Fibroblast of gingiva (primary cell): ENCODE measurements at places on chromosomes 4 and X.

GRCh38 chrX:150465881-150466775, 102.3 kb upstream of the MTM1 start:
- DNase-seq, result peak; percentile 10

DNA sequence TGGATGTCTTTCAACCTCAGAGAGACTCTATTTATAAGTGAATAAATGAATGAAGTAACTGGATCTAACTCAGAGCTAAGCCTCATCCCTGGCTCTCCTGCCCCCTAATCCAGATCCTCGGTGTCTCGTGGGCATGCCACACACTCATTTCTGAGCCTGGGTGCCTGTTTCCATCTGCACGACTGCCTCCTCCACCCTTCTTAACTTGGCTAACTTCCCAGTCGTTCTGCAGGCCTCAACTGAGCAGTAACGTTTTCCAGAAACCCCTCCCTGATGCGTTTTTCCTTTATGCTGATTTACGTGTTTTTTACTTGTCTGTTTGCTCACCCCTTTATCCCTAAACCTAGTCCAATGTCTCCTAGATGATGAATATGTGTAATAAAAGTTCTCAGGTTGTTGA, 186.9 kb upstream of the HS3ST1 start:
- DNase-seq, result no peak

GRCh38 chr4:123583043-123583442, 186.4 kb downstream of the SPRY1 start:
- DNase-seq, result no peak

DNA sequence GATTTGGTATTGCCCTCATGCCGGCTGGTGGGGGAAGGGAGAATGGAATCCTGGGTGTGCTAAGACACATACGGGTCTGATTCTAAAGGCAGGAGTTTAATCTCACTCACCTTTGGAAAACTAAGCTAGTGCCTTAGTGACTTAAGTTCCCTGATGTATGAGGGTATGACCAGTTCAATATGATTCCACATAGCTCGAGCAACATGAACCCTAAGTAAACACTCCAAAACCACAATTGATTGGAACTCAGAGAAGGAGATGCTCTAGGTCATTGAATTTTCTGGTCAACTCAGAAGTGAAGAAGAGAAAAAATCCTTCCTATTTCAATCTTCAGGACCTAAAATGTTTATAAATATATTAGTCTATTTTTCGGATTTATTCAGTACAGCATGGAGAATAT, 420.1 kb upstream of the INTU start:
- peak; percentile 45 for DNase-seq

- no peak for DNase-seq
Observed at GRCh38 chrX:11768039-11768438, 10.0 kb downstream of the MSL3 start.

DNA sequence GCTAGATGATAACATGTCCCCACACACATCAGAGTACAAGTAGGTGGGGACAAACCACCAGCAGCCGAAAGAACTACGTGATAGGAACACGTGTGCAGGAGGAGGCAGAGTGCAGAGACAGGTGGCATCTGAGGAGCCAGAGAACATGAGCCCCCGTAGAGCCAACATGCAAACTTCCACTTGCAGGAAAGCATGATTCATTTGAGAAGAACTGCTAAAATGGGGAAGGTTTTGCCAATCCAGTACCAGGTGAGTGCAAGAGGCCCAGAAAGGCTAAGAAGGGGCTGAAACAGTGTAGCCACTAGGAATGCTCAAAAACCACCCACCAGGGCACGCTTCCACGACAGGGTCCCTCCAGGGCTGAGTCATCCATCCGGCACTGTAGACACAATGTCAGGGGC, 149.8 kb upstream of the TENM3 start:
- DNase-seq, result no peak

DNA sequence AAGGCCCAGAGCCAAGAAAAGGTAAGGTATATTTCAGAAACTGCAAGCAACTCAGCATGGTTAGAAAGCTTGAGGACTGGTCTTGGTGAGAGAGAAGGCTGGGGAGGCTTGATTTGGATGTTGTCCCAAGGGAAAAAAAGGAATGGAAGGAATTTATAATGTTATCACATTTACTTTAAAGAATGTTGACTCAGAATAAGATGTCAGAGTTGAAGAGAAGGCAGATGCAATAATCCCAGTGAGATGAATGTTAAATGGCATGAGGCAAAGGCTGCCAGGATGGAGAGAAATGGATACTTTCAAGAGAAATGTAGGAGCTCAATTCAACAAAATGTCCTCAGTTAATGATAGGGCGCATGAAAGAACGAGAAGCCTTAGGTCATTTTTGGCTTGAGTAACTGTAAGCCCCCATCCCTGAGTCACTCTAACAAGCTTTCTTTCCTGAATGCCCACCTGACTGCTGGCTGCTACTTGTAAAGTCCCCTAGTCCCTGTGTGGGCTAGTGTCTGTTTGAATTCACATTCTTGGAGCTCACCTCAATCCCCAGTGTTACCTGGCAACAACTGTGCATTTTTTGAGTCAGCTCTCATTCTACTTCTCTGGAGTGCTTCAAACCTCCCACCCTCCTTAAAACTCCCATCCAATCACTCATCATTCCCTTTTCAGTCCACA, 103.0 kb upstream of the TAPT1 start:
- DNase-seq, result no peak

DNA sequence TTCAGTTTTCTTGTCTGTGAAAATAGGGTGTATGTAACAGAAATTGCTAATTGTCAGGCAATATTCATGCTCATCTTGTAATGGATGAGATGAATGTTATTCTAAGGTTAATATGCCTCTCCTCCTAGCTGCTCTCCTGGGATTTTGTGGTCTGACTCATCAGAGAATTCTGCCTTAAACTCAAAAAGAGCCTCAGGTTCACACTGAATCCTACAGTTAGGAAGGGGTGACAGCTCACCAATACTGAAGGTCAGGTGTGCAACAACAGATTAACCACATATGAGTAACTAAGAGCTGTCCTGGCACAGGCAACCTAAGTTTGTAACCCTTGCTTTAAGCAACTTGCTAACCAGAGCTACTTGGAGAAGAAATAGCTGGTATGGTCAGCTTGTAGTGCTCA, 197.7 kb downstream of the SPATA18 start:
- DNase-seq, result no peak

DNA sequence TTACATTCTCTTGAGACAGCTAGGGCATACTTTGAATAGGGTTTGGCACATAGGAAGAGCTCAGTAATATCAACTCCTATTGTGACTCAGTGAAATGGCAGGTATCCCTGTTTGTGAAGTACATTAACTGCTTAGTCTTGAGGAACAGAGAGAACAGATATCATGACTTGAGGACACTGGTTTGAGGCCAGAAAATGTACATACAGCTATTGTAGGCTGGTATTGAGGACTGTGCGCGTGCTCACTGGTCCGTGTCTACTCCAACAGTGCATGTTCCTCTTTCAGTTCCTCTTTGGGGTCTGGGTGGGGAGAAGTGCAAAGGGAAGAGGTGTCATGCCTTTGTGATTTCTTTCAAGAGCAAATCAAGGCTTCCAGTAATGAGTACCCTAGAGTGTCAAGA, 34.6 kb upstream of the TBC1D9 start:
- no peak for DNase-seq

DNA sequence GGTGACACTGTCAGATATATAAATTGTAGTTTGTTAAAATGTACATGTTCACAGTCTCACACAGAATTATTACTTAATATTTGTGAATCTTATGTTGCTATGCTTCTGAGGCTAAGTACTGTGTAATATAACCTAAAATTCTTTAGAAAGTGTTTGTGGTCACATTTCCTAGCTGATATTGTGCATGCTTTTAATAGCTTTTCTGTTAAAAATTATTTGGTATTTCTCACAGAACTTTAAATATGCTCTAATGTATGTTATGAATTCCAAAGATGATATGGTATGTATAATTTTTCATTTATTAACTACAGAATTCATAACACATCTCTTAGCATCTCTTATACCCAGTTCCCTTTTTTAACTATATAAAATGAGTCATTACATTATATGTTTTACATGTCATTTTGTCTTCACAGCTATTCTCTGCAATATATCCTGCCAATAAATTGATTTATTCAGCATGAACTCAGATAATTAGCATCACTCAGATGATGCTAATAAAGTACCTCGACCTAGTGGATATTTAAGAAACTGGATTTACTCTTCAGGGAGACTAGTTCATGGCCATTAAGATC, 9.3 kb downstream of the PTPN13 start:
- no peak for DNase-seq

- no peak for DNase-seq
Observed at GRCh38 chr4:164639001-164639400, 114.9 kb upstream of the SMIM31 start.

GRCh38 chrX:79080141-79080540, 64.3 kb upstream of the GPR174 start:
- DNase-seq, result peak; percentile 30

DNA sequence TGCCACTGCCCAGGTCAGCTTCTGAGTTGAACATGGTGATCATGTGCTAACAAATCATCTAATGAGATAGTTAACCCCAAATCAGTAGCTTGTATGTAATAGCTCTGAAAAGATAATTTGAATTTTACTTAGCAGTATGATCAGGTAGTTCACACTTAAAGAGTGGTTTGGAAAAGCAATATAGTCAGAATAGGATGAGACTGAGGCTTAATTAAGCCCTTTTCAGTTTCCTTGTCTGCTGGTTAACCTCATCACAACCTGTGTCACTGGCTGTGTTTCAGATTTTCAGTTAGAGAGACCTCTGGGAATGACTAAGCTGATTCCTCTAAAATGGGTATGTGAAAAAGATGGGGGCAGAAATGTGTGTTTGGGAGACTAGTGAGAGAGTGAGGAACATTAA, 38.1 kb downstream of the GPR174 start:
- no peak for DNase-seq

- DNase-seq, result peak; percentile 17
Observed at GRCh38 chr4:138062929-138063328, 179.2 kb downstream of the SLC7A11 start.

DNA sequence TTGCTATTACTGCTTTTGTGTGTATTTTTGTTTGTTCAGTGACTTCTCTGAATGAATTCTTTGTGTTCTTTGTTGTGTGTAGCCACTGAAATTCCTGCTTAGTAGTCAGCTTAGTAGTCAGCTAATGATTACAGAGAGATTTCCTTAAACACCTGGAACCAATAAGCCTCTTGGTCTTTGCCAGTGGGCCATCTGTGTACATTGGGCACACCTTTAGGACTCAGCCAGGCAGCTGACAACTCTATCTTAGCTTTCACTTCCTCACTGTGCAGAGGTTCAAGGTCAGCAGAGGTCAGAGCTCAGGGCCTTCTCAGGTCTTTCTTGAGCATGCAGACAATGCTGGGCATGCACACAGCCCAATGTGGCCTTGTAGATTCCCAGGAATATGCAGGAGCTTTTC, 59.3 kb downstream of the RWDD4 start:
- no peak for DNase-seq

DNA sequence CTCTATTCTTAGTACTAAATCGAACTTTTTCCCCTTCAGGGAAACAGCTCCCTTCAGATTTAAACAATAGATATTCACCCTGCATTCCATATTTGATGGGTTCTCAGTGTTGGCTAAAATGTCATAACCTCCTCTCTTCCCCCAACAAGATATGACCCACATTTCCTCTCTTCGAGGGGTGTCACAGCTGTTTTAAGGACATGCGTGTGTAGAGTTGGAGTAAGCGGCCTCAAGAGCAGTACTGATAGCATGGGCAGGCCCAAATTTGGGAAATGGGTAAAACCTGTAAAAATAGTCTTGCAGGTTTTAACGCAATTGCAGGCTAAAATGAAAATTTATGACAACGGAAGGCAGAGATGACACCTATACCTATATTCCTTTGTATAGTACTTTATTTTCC, 28.7 kb downstream of the SAT1 start:
- no peak for DNase-seq

GRCh38 chr4:33072298-33073089, 2352.3 kb downstream of the PCDH7 start:
- no peak for DNase-seq

DNA sequence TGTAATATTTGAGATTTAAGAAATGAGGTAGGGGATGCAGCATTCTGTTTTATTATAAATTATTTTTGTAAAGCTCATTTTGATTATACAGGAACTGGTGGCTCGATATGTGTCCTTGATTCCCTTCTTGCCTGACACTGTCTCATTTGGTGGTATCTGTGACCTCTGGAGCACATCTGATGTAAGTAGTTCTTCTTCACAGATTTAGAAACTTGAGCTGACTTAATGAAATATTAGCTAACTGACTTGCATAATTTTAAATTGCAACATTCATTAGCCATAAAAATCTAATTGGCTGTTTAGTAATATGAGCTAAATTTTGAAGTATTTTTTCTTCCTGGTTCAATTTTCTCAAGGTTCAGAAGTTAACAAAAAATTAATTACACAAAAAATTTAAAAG, 69.1 kb downstream of the FBXL5 start:
- DNase-seq, result peak; percentile 59

DNA sequence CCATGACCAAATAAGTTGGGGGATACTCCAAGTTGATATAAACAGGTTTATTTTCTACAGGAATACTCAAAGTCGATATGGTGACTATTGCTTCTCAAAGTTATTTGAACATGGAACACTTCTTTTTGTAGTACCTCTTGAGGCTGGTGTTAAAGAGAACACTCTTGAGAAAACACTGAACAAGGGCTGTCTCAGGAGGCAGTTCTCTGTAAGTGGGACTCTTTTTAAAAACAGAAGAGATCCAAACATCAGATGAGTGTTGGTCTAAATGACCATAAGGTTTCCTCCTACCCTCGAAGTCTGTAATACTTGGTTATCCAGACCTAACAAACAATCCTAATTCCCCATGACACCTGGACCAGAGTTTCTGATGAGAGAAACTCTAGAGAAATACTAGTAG, 223.2 kb upstream of the TEX13C start:
- no peak for DNase-seq
